ENCODE measurements at places on chromosomes 7 and 10.

DNA sequence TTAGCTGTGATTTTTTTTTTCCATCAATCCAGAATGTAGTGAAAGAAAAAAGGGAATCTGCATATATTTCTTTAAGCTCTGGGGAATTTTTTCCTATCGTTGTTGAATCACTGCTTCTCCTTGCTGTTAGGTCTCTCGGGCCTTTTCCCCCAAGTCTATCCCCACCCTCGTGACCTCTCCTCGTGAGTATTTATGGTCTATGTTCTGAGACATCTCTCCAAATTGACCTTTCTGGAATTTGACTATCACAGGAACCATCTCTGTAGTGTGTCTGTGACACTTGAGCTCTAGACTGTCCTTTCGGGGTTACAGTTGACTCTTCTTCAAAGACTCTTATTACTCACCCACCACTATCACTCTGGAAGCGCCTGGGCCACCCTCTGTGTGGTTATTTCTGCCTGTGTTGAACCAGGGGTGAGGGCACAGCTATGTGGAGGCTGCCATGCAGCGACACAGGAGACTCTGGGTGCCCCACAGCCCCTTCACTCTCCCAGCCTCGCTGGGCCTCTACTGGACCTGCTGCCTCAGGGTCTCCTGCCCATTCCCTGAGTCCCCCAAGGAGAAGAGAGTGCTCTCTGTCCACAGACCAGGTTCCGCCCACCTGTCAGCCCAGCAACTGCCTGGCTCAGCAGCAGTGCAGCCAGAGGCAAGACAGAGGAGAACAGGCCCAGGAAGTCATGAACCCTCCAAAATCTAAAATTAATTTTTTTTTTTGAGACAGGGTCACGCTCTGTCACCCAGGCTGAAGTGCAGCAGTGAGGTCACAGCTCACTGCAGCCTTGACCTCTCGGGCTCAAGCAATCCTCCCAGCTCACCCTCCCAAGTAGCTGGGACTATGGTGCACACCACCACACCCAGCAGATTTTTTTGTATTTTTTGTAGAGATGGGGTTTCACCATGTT lies 45.7 kb upstream of the PTPRN2 start:
- no peak for DNase-seq

DNA sequence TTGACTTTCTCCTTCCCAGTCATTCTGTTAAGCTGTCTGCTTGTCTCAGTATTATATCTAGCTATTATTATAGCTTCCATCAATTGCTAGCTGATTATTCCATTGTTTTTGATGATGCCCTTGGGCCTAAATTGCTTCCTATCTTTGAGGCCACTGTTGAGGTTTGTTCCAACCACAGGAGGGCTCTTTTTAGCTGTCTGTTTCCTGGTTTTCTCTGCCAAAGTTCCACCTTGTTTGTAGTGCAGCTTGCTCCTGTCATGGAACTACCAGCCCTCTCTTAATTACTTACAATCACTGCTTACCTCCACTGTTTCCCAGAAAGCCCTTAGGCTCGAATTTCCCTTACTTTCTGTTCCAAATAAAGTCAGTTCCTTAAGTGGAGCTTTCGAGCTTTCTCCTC lies 118.7 kb upstream of the SEC61G start:
- no peak for DNase-seq

DNA sequence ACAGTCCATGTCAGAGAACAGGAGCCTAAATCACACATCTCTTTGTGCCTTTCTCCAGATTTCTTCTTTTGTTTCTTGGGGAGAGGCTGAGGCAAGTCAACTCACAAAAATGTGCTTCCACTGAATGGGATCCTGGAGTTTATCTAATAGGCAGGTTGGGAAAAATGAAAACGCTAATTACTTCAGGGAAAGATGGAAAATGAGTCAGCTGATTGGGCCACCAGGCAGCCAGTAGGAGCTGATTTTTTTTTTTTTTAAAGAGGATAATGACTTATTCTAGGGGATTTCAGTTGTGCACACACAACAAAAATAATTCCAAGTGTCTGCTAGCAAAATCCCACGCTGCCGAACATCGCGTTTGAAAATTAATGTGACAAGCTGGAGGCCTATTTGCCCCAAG lies 412.8 kb upstream of the ZMIZ1 start:
- no peak for DNase-seq

DNA sequence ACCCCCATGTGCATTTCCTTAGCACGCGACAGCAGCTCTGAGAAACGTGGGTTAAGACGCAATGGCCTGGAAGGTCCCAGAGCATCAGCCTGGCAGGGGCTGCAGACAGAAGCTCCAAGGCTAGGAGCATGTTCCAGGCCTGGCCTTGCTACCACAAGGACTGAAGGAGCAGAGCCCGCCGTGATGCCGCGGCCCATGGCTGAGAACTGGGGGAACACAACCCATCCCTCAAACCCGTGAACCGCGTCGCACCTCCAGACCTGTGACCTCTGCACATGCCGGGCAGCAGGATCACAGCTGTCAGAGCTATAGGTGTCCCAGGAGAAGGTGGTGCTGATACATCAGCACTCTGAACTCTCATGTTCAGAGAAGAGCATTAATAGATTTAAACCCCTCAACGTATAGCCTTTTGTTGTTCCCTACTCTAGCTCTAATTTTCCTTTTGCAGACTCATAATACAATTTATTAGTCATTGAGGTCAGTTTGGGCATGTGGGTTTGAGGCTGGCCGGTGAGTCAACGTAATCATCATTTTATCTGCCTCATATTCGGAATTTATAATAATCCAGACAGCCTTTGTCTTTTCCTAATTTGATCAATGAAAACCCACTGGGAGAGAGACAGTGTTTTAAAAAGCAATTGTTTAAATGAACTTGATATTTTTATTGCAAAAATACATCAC lies 222.5 kb upstream of the TCERG1L start:
- DNase-seq = no peak

DNA sequence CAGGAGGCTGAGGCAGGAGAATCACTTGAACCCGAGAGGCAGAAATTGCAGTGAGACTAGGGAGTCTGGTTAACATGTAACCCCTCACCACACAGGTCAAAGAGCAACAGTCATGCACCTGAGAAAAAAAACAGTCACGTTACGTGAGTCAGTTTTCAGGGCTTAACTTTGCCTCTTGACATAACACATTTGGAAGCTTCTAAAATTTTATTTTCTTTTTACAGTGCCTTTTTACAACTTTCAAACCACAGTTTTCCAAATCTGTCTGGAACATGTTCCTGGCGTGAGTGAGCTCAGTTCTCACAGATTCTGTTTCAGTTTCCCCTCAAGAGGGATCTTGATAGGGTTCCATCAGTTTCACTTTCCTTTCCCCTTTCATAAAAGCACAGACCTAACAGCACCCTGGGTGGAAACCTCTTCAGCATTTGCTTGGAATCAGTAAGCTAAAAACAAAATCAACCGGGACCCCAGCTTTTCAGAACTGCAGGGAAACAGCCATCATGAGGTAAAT lies 4.4 kb downstream of the IFIT3 start:
- no peak for DNase-seq

GRCh38 chr7:15305002-15305600 lies 256.7 kb downstream of the AGMO start:
- DNase-seq = peak; percentile 63

DNA sequence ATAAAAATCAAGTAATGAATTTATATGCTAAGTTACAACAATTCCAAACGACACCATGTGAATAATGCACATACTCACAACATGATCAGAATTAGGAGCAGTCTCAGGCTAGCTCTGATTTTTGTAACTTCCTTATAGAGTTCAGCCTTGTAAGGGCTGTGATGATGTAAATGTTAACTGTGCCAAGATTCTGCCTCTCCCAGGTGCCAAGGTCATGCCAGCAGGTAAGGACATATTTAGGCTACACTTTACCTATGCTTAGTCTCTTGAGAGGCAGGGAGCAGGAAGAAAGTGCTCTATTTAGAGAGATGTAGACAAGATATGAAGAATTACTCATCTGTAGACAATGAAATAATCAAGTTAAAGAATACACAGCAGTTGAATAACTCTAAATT lies 53.6 kb upstream of the AGR3 start:
- DNase-seq = no peak

DNA sequence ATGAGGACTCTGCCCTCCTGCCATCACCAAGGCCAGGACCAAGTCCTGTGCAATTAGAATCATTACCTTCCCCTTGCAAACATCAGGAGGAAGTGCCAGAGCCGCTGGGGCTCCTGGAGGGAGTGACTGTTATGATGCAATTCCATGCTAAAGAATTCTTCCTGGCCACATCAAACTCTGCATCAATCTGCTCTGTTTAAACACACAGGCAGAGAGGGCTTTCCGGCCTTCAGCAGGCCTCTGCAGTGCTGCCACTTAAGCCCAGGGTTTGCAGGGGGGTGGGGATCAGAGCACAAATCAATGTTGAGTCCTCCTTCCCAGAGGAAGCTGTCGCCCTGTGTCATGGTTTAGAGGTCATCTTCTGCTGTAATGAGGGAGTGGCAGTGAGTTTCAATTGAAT lies 58.1 kb downstream of the CTBP2 start:
- DNase-seq = no peak

DNA sequence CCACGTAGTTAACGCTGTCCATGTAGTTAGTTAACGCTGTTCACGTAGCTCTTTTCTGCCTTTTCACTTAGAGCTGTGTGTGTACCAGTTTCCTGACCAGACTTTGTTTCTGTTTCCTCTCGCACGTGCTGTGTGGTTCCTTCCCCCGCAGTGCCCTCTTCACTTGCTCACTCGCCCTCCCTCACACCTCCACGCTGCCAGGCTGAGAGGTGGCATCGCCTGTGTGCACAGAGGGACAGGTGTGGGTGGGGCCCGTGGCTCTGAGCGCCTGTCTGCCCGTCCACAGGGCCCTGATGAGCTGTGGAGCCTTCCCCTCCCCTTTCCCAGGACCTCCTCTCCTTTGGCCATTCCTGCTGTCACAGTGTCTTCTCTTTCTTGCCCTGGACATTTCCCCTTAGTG lies 30.6 kb downstream of the WDR37 start:
- DNase-seq = no peak

GRCh38 chr10:43362191-43362839 lies 9.1 kb upstream of the FXYD4 start:
- DNase-seq = peak; percentile 97

DNA sequence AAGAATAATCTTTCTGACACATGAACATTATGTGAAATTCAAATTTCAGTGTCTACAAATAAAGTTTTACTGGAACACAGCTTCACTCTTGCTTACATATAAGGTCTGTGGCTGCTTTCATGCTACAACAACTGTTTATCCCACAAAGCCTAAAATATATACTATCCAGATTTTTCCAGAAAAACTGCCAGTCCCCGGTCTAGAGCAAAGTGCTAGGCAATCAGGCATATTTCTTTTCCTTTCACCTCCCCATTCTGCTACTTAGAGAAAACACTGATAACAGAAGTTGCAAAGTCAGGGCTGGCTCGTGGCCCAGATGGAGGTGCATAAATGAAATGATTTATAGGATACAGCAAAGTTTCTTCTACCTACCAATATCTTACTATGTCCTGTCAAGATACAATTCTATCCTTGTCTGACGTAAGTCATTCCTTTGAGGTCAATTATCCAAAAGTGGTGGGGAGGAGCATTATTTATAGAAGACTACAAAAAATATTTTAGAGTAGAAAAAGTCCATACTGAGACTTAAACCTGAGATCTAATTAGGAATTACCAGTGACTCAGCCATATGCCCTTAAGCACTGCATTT lies 384.1 kb downstream of the NXPH1 start:
- no peak for DNase-seq

GRCh38 chr10:129331207-129331838 lies 135.7 kb upstream of the MGMT start:
- DNase-seq = no peak

- DNase-seq = no peak
These were observed 145.9 kb upstream of the FAM13C start for GRCh38 chr10:59508296-59508695.

GRCh38 chr7:38830826-38831225 lies 78.2 kb downstream of the VPS41 start:
- DNase-seq = no peak

- no peak for DNase-seq
These were observed 35.4 kb downstream of the GAD2 start for GRCh38 chr10:26251925-26252324.

DNA sequence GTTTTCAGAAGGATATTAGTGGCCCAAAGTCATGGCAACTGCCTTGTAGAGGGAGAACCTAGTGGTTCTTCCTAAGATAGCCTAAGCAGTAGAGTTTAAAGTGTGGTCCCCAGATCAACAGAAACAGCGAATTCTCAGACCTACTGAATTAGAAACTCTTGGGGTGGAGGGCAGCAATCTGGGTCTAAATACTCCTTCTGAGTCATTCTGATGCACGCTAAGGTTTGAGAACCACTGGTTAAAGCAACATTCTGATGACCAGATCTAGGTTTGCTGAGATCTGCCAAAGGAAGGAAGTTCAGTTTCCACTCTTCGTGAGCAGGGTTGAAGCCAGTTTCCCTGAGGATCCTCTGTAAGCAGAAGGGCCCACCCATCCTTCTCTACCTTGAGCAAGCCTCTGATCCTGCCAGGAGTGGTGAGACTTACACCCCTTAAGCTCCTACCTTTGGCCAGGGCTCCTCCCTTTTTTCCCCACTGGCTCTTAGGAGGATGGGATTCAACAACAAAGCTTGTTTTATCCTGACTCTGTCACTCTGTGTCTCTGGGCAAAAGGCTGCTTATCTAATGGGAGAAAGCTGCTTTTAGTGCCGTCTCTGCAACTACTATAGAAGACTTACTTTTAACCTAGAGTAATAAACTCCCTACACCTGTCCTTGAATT lies 26.8 kb upstream of the TRUB1 start:
- DNase-seq = no peak

- no peak for DNase-seq
These were observed 28.2 kb downstream of the IL2RA start for GRCh38 chr10:6033954-6034353.

GRCh38 chr10:60283397-60283796 lies 106.3 kb downstream of the ANK3 start:
- peak; percentile 24 for DNase-seq

GRCh38 chr7:143255564-143255963 lies 7.7 kb upstream of the GSTK1 start:
- DNase-seq = no peak

- no peak for DNase-seq
These were observed 346.7 kb downstream of the NRG3 start for GRCh38 chr10:82221601-82222149.

DNA sequence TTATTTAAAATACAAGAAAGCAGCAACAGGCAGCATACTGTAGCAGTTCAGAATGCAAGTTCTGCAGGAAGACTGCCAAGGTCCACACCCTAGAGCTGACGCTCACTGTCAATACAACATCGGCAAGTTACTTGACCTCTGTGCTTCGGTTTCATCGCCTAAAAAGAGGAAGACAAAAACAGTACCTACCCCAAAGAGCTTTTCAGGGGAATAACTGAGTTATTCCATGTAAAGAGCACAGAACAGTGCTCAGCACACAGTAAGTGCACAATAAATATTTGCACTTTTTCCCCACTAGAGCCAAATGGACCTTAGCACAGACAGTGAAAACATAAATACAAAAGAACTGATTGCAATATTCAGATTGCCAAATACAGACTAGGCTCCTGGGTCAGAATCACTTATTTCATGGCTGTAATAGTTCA lies 88.6 kb downstream of the USP6NL start:
- no peak for DNase-seq

Data from A549 (cell line).